ENCODE measurements at places on chromosomes 12 and 14.
A peak's percentile ranks its signal among the peaks of the same experiment; 100 is the strongest.

GRCh38 chr14:44889595-44890471 lies 71.9 kb downstream of the KLHL28 start:
- no peak for DNase-seq

DNA sequence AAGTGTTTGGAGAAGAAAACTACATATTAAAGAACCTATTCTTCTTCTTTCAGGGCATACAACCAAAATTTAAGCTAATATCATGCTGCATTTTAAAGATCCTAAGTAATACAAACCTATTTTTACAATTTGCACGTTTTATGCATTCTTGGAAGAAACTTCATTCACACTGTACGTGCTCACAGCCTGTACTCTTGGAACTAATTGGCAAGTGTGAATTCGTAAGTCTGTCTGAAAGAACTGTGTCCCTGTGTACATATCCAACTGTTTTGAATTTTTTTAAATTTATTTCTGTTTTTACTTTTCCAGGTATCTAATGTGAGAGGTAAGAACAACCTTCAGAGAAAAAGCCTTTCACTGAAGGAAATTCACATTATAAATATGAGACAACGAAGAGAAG lies 347.0 kb downstream of the MDGA2 start:
- DNase-seq: no peak

DNA sequence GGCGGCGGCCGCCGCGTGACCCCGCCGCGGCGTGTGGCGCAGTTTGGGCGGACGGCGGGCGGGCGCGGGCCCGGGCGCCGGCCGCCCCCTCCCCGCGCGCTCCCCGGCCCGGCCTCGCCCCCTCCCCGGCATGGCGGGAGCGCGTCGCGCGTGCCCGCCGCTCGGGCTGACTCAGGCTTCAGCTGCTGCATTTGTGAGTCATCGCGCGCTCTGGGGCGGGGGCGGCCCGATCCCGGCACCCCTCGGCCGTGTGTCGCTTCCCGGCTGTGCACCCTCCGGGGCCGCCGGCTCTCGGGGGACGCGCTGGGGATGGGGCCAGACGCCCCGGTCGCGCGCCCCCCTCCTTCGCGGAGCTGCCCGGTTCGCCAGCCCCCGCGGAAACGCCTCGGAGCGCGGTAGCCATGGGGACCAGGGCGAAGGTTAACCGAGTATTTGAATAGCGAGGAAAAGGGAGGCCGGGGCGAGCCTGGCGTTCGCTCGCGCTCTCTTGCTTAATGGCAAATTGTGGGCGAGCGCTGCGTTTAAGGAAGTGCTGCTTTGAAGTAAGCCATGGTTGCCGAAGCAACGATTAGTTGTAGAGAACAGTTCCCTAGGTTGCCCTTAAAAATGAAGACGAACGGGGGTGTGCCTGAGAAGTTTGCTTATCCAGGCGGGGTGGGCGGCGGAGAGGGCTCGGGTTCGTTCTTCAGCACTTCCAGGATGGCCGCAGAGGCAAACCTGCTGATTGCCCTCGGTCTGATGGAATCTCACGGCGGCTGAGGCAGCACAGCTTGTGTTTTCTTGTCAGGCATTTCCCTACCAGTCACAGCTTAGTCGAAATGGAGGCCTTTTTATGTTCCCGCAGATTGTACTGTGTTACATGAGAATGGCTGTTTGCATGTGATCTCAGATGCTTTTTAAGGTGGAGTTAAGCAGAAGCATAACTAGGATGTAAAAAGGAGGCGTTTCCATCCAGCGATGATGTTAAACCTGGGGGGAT lies 896 bp downstream of the EIF5 start:
- DNase-seq: no peak

DNA sequence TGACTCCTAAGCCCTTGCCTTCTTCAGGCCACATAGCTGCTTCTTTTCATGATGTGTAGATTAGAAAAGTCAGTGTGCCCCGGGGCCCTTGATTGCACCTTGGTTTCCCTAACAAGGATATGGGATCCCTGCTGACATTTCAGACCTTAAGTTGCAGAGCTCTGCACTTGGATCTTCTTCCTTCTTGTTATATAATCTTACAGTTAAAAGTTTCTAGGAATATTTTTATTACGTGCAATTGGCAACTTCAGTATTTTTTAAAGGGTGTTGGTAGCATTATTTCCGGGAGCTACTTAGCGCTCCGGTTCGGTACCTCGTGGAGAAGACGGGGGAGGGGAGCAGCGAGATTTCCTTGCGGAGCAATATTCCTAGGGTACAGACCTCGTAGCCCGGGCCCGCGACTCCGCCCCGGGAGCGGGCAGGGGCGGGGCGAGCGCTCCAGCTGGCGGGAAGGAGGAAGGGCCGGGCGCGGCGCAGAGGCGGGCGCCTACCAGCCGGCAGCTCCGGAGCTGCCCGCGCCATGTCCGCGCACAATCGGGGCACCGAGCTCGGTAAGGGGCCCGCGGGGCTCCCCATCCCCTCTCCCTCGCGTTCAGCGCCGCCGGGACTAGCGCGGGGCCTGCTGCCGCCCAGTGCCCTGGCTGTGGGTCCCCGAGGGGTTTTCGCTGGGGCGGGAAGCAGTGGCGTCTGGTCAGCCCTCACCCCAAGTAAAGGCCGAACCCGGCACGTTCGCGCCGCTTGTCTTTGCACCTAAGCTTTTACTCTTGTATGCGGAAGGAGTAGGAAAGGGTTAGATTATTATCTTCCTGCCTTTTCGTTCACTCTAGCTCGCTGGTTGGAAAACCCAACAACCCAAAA lies at the start of gene DERA:
DERA (plus strand) TSS at position 469 of the 858 bp plus-strand sequence; CDS start at position 521, 52 bp downstream.
- DNase-seq: peak; percentile 90

- DNase-seq: no peak
Observed at GRCh38 chr14:53010193-53011040, 59.6 kb upstream of the FERMT2 start.

- DNase-seq: no peak
Observed at GRCh38 chr14:63435838-63436237, 107.3 kb downstream of the PPP2R5E start.

DNA sequence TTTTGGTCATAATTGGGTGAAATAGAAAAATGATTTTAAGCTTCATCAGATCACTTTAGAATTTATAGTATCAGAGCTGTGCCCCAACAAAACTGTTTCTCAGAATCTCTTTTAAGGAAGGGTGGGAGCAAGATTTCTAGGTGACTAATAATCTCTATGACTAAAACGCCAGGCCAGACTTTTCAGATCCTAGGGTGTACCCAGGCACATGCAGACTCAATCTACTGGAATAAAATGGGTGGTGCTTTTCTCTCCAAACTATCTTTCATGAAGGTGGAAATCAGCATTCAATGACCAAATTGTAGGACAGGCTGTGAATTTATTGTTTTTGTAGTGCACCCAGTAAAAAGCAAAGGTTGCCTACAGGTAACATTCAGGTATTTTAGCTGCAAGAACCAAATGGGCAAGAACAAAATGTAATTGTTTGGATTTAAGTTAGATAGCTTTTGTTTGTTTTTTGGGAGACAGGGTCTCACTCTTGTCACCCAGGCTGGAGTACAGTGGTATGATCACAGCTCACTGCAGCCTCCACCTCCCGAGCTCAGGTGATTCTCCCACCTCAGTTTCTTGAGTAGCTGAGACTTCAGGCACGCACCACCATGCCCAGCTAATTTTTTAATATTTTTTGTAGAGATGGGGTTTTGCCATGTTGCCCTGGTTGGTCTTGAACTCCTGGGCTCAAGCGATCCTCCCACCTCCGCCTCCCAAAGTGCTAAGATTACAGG lies 49.5 kb downstream of the PPP2R5C start:
- DNase-seq: no peak

DNA sequence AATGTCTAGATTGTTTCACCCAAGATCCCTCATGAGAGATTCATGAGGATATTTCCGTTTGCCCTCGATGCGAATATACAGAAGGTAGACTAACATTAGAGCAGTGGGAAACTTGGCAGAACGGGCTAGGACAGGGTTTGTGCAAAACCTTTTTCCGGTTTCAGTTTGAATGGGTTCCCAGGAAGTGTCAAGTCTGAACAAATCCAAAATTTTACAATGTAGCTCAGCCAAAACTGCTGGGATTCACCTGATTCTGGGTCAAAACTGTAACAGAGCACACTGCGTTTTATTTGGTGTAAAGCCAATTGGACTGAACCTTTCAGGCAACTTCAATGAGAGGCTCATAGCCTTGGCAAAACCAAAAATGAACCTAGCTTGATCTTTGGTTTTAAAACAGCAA lies 337.8 kb upstream of the DIO2 start:
- no peak for DNase-seq

- no peak for DNase-seq
Observed at GRCh38 chr14:63478010-63478409, 65.2 kb downstream of the PPP2R5E start.

DNA sequence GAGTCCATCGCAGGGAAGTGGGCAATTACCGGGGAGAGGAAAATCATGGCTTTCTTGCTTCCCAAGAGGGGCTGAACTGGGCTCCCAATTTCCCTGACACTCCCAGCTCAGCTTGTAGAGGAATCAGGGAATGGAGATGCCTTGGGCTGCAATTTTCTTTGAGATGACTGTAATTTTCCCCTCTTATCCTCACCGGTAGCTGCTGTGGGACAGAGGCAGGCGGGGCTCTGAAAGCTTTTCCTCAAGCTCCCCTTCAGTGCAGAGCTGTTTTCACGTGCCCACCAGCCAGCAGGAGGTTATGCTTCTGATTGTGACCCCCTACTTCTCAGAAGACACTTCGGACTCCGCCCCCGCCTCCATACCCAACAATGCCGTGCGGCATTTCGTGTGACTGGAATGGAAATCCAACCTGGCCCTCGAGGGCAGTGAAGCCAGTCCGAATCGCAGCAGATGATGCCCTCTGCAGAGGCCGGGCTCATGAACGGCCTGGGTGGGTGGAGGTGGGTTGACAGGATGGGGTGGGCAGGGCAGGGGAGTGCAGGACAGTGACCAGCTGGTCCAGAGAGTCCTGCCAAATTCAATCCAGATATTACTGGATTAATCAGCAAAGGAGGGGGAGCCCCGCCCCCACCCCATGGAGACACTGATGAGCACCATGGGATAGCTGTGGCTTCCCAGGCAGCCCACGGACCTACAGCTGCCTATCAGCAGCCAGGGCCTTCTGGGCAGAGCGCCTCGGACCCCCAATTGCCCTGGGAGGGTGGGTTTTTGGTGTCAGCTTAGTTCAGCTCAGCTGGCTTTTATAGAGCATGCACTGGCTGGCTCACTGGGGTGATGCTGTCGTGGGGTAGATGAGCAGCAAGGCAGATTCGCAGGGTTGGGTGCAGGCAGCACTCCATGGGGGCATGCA lies 37.6 kb downstream of the RTL1 start:
- DNase-seq: no peak

DNA sequence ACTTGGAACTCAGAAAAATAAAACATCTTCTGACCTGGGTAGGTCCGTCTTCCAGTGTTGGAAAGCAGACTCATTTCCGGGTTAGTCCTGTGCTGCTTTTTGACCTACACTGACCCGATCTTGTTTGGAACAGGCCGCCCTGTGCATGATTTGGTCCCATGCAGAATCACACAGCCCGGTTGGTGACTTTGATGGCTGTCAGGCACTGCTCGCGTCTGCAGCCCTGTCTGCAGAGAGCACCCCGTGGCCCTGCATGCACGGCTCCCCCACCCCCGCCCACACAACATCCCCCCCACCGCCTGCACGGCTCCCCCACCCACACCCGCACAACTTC lies 31.6 kb downstream of the PACS2 start:
- no peak for DNase-seq

GRCh38 chr12:43406801-43407200 lies 145.2 kb downstream of the ADAMTS20 start:
- no peak for DNase-seq

DNA sequence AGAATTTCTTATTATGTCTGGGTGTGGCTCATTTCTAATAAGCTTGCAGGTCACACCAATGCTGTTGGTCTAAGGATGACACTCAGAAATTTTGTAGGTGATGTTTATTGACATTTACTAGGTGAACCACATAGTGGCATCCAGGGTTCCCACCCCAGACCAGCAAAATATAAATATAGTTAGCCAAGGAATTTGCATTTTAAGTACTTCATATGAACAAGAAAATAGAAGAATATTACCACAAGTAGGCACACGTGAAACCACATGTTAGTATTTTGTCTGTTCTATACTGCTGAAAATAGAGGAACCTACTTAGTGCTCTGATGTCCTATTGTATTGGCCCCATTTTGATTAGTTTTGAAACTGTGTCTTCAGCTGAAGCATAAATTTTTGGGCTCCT lies 71.1 kb downstream of the USP15 start:
- no peak for DNase-seq

DNA sequence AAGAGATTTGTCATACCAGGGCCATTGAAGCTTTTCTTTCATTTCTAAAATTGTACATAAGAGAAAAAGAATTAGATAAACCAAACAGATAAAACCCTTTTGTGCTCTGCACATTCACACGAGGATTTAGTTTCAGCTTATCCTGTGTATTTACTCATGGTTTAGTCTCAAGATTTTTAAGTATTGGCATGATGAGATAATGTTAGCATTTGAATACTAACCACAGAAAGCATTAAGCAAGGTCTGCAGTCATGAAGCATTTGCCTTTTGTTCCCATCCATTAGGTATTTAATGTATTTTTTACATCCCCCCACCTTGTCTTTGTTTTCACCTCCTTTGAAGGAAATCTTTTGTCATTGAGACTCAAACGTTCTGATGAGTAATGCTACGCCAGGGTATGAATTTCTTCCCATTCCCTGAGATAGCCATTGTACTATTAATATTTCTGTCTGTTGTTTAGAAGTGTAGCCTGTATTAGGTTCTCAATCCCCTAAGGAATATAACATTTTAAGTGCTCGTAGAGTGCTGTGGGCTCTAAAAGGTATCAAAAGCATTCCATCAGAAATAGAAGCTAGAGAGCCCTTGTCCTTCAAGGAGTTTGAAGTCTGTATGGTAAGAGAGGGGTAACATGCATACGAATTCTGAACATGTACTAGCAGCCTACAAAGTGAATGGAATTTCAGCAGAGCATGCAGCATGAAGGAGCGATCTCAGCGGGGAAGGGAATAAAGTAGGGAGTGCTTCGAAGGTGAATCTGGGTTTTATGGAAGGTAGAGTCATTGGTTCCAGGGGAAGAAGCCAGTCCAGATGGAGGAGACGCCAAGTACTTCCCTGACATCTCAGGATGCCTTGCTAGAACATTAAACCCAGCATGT lies 22.3 kb downstream of the CRADD start:
- DNase-seq: no peak

DNA sequence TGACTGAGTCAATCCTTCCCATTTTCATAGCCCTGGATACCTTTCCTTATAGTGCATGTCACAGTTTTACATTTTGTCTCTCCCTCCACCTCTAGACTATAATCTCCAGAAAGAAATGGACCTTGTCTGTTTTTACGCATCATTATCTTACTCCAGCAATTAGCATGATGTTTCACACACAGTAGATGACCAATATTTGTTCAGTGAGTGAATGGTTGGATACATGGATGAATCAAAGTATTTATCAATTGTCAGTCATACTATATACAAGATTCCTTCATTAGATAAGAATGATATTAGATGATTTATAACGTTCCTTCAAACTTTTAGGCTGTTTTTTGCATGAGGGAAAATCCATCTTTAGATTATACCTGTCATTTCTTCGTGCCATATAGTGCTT lies 61.1 kb downstream of the PTHLH start:
- no peak for DNase-seq
